ENCODE measurements at places on chromosomes 4 and X.

DNA sequence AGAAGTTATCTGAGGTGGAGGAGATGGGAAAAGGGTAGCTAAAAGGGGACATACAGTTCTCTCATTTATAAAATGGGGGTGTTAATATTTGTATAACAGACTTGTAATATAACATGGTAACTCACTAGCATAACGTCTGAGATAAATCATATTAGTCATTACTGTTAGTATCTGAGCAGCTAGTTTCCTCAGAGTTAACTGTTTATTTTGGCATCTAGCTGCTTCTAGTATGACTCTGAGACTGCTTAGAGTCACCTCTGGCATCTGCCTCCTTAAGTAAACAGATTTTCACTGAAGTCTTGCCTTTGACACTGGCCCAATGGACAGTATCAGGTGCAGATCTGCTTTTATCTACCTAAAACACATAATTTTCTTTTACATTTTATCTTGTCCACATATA lies 58.1 kb downstream of the SLC30A9 start:
- no peak for DNase-seq

DNA sequence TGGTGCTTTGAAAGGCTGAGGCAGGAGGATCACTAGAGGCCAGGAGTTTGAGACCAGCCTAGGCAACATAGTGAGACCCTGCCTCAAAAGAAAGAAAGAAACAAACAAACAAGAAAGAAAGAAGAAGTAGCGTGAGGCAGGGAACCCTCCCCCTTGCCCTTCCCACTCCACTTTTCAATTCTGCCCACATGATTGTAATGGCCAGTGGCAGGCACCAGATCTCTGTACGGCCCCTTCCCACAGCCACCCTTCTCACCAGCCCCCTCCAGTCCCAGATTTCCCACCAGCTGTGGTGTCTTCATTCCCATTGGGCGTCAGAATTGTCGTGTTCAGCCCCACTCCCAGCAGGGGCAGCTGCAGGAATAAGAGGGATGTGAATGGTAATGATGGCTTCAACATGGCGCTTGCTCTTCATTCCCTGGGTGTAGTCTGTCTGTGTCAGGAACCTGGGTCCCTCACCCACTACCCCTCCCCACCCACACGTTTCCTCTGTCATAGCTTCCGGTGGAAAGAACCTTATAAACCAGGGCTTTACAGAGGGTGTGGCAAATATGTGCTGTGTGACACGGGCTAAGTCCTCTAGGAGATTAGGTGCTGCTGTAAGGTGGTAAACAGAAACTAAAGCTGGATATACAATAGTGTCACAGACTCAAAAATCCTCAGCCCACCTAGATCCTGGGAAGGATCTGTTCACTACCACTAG lies at the start of gene IL2RG:
Gene IL2RG, minus strand, starts transcription at position 437 of the 703 bp plus-strand sequence. Its CDS starts 38 bp downstream, at position 399.
- DNase-seq: peak; percentile 72

- DNase-seq: no peak
Observed at GRCh38 chrX:50152456-50152855, 48.4 kb downstream of the AKAP4 start.

DNA sequence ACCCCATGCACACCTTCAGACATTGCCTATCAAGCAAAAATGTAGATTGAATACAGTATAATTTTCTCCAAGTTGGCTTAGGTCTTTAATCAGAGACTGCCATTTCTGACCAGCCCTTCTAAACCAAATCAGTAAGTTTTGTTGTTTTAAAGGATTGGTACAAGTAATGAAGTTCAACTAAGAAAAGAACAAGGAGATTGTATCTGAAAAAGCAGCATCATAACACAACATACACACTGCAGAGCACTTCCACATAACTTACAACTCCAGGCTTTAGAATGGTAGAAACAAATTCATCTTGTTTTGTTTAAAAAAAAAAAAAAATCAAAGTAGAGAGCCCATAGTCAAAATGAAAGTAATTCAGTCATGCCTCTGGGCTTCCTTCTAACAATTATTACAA lies 16.1 kb upstream of the AMBN start:
- no peak for DNase-seq

DNA sequence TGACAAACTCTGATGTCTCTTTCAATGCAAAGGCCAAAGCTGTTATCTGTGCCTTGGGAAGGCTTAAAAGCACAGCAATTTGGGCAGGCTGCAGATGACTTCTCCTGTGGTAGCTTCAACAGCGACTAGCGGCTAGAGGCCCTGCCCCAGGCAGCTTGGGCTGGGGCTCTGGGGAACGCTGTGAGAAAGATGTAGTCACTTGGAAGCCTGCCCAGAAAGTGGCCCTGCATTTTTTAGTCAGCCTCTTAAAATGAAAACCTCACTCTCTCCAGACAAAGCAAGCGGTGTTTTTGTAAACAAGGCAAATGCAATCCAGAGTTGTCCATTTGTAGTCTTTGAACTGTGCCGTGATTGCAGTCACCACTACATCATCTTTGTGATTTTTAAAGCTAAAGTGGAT lies 27.5 kb downstream of the PCYT1B start:
- DNase-seq: no peak

GRCh38 chr4:146059865-146060264 lies 115.7 kb upstream of the LSM6 start:
- no peak for DNase-seq

- DNase-seq: no peak
Observed at GRCh38 chrX:37677765-37678164, 7.8 kb upstream of the XK start.

DNA sequence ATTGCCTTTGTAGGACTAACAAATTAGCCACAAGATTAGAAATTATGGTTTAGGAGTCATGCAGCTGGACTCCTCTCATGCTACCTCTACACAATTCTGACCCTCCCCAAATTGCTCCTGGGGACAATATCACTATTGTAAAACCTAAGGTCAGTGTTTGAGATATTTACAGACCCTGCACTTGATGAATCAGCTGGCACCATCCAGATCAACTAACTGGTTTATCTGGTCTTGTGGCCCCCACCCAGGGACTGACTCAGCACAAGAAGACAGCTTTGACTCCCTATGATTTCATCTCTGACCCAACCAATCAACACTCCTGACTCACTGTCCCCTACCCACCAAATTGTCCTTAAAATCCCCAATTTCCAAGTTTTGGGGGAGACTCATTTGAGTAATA lies 192.4 kb downstream of the STPG2 start:
- no peak for DNase-seq

DNA sequence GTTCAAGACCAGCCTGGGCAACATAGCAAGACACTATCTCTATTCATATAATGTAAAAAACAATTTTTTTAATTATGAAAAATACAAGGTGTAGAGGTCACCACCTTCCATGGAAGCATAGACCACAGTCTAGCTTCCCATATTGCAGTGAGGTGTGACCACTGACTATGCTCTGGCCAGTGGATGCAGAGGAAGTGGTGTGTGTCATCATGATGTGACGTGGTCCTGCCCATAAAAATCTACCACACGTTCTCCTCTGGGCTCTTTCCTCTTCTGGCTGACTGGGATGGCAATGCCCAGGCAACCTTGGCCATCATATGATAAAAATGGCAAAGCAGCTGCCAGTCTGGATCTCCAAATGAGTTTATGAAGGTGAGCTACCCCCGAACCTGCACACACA lies 65.7 kb downstream of the RBM47 start:
- no peak for DNase-seq

GRCh38 chr4:10115271-10115796 lies 1.3 kb downstream of the WDR1 start:
- DNase-seq: no peak
